ENCODE measurements at places on chromosomes 2 and 18.

DNA sequence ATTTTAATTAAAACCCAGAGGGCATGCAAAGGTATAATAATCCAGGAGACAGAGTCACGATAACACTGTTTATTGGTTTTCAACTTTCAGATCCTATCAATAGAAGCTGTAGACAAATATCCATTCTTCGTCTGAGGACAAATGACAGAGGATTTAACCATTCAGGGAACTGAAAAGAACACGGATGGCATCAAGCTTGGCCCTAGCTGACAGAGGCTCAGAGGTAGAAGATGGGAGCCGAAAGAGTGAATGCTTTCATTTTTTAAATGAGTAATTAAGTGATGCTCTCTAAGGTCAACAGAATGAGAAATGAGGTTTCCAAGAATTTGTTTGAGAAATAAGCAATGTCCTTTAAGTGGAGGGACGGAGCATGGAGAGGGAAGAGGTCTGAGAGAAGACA lies 62.1 kb downstream of the BCL2 start:
- no peak for DNase-seq

DNA sequence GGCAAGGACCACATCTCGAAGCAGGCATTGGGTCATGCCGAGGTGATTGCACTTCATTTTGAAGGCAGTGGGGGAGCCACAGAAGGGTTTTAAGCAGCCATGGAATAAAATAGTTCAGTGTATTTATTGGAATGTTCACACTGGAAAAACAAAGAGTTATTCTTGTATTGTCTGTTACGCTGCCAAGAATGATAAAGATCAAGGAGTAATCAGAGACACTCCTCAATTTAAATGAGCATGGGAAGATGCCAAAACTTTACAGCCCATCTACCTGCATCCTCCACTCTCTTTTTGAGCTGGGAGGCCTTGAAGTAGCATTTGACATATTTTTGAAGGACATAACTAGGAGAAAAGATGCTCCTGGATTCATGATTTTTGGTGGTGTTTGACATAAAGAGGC lies 112.8 kb downstream of the DOCK10 start:
- DNase-seq: no peak

DNA sequence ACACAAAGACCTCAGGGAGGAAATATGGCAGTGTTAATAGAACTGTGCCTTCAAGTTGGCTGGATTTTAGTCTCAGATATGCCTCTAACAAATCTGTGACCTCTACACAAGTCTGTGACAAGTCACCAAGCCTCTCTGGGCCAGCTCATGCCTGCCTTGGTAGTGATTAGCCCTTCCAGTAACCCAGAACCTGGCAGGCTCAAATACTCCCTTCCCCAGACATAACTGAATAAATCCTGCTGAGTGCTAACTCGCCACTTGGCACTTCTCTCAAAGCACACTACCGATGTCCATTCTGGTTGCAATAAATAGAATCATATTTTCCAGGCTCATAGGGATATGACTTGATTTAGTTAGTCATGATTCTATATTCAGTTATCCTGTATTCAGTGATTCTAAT lies 15.3 kb upstream of the THSD7B start:
- DNase-seq: no peak

DNA sequence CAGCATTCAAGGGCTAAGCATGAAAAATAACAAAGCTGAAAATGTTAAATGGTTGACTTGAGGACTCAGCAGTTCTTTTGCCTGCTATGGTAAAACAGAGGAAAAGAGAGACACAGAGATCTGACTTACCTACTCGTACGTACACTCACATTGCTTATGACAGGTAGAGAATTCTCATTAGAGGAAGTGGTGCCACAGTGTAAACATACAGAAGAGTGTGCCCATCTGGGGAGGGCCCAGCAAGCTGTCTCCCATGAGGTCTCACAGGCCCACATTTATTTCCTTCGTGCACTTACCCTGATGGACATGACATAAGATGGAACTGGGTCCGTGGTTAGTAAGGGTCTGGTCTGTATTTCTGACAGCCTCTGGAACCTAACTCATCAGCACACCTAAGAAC lies 729.1 kb downstream of the BCL11A start:
- DNase-seq: no peak

DNA sequence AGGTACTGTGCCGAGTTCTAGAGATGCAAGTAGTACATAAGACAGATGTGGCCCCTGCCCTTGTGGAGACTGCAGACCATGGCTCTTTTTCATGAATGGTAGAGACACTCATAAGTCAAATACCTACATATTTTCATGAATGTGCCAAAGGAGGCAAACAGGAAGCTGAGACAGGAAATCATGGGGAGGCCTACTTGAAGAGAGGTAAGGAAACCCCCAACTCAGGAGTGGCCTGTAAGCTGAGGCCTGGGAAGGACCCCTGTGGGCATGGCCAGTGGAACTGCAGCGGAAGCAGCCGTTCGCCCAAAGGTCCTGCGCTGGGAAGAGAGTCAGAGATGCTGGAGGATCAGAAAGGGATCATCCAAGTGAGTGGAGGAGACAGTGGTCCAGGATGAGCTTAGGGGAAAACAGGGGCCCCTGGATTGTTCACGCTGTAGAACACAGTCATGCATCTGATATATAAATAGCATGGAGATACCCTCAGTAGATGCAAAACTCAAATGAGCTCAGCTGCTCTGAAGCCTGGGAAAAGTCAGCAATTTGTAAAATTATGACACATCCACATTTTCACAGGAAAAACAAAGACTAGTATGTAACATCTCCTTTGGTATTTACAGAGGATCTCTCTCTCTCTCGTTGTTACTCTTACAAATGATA lies 228.9 kb downstream of the NEDD4L start:
- DNase-seq: no peak

GRCh38 chr18:79531926-79532312 lies 136.2 kb downstream of the NFATC1 start:
- DNase-seq: no peak

GRCh38 chr2:176453784-176454183 lies 184.5 kb downstream of the MTX2 start:
- DNase-seq: no peak

- no peak for DNase-seq
Measured at GRCh38 chr2:57656198-57656597, 390.4 kb upstream of the VRK2 start.

GRCh38 chr2:191748528-191749180 lies 70.7 kb downstream of the NABP1 start:
- DNase-seq: no peak

DNA sequence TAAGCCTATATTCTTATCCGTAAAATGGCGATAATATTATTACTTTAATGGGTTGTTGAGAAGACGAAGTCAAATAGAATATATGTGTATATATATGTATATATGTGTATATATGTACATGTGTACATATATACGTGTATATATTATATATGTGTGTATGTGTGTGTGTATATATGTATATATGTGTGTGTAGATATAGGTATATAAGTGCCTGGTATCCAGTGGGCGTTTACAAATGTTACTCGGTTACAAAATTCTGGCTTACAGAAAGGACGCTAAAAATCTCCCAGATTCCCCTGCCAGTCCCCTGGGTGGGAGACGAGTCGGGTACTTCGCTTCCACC lies 295 bp upstream of the MTX2 start:
- DNase-seq: no peak

DNA sequence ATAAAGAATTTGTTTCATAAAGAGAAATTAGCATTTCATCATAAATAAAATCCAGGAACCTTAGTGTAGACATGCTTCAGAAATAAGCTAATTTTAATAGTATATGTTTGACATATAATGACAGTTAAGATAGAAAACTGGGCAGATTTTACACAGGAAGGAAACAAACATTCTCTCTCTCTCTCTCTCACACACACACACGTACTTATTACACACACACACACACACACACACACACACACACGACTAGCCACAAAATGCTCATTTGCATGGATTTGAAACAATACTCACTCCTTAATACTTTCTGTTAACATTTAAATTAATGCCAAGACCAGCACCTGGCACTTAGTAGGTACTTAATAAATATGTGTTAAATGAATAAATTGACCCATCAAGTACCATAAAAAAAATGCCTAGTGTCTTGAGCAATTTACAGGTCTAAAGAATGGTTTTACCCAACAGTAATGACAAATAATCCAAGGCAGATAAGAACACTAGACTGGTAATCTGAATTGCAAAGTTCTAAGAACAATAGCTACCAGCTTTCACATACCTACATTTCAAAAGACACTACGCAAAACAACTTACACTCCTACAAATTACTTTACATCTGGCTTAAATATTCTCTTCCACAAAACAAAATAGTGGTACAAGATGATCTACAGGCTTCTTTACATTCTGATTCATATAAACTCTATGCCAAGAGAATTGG lies 2.9 kb upstream of the GALNT3 start:
- DNase-seq: no peak

DNA sequence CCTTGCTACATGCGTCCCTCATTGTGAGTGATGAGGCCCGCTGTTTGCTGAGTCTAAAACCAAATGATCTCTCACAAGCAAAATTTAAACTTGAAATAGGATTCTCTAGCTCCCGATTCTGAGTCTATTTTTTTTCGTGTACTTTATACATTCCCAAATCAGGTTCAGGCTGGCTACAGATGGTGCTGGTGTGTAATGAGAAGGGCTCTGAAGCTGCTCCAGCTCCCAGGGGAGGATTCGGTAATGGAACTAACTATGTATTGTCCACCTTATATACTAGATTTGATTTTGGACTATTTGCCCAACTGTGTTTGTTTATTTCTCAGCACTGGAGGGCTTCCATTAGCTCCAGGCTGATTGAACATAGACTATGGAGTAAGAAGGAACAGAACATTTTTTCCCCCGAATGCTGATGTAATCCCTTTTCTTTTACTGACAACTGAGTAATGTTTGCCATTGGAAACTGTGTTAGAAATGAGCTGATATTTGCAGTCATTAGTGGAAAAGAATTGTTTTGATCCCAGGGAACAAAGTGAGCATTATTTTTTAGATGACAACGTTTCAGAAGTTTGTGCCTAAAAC lies 274.0 kb upstream of the FIGN start:
- no peak for DNase-seq

GRCh38 chr2:161369311-161369710 lies 46.8 kb upstream of the TBR1 start:
- DNase-seq: no peak

GRCh38 chr2:105763076-105763475 lies 18.4 kb downstream of the NCK2 start:
- no peak for DNase-seq

DNA sequence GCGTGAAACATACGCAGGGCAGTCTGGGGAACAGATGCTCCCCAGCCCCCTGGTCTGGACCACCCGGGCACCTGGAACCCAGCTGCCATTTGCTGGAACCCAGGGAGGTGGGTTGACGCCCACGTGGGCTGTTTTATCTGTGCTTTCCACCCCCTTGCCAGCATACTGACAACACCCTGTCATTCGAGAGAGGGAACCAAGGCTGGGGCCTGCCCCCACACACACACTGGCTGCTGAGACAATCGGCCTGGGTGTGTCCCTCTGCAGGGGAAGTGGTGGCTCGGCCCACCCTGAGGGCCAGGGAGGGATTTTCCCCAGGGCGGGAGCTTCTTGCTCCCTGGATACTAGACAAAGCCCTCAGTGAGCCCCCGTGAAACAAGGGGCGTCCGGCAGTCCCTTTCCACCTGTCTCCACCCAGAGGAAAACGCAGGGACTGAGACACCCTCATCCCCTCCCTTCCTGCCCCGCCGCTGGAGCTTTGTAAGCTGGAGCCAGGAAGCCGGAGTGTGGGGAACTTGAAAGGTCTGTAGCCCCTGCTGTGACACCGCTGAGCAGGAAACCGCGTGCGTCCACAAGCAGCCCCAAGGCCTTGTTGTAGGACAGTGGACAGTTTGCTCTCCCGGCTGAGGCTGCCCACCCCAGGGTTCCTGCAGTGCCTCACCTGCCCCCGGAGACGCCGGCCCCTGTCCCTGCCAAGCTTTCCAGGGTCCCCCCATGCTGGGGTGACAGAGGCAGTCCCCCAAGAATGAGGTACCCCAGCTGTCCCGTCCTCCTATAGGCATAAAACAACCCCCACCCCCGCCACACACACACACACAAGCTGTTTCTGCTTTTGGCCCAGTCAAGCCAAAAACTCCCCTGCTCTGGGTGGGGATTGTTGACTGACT lies 14.1 kb upstream of the KLF11 start:
- DNase-seq: no peak

DNA sequence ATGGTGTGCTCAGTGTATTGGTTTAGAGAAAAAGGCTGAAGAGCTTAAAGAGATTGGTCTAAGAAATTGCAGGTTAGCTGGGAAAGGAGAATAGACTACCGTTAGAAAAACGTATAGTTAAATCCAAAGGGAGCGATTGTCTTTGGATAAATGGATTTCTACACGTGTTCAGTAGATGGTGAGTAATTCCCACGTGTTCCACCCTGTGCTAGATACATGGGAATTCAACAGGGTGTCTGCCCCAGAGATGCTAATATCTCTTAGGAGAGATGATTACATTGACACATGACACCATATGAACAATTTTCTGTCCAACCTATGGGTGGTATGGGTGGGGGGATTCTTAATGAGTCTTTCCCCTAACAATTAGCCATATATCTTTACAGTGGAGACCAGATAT lies 99.8 kb downstream of the TDRD15 start:
- no peak for DNase-seq

DNA sequence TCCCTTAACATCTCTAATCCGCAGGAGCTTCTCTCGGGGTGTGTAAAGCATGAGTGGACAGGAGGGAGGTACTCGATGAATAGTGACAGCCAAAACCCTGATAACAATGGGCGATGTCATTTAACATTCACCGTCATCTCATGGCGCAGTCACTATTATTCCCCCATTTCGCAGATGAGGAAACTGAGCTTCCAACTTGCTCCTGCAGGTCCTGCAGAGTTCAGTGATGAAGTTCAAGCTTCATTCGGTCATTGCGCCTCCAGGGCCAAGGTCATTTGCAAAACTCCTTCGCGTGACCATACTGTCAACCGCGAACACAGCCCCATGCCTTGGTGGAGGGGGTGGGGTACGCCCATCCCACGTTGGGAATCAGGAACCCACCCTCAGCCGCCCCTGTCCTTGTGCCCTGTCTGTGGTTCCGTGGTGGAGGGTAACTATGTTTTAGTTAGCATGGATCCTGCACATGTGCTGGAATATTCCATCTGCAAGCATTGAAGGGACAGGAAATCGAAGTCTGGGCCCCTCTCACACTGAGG lies 215.5 kb downstream of the TFCP2L1 start:
- no peak for DNase-seq

- DNase-seq: no peak
Measured at GRCh38 chr2:42964439-42965083, 172.2 kb upstream of the HAAO start.

- DNase-seq: no peak
Measured at GRCh38 chr2:13572466-13572865, 855.7 kb downstream of the TRIB2 start.

All from NCI-H2171 (cell line).